ENCODE measurements at places on chromosomes 6 and 20. TPM values are rescaled to one million over a fixed set of nuclear protein-coding genes. Genes with fewer than 3 reads are reported as not detected.

DNA sequence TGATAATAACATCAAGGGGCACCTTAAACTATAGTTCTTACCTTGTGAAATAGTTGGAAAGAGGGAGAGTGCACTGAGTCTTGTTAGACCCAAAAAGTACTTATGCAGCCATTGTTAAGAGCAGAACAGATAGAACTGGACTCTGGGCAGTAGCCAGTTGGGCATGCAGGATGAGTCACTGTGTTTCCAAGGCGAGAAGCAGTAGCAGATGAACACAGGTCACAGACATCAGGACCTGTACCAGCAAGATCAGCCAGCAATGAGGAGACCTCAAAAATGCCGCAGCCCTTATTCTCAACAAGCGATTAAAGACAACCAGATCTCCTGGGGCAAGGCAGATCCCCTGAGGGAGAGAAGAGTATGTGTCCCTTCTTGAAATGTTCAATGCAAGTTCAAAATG, 79.0 kb downstream of the SAMD3 start:
- peak; percentile 72 for DNase-seq

DNA sequence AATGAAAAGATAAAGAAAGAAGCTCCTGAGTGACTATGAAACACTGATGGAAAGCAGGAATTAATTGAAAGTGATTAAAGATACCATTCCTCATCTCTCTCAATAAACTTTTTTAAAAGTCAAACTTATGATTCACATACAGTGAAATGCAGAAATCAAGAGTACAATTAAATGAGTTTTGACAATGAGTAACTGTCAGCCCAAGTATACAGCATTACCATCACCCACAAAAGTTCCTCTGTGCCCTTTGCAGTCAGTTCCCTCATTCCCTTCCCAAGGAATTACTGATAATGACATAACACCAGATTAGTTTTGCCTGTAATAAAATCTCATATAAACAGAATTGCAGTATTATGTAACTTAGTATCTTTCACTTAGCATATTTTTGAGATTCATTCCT, 44.5 kb downstream of the ATG5 start:
- no peak for DNase-seq

DNA sequence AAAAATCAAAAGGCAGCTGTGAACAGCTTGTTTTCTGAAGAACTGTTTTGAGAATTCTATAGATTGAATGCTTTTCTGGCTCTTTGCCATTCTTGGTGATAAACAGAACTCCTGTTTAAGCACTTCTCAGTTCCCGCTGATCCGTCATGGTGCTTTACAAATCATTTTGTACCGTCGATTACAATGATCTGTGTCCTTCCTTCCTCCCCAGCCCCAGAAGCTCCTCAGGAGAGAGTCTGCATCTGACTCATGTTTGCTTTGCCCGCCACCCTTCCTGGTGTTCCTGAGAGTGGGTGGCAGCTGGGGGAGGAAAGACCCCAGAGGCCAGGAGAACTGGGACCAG, 538.6 kb upstream of the MARCKS start:
- DNase-seq = no peak

- DNase-seq = no peak
Observed at GRCh38 chr20:23414526-23415188, 6.6 kb downstream of the NAPB start.

DNA sequence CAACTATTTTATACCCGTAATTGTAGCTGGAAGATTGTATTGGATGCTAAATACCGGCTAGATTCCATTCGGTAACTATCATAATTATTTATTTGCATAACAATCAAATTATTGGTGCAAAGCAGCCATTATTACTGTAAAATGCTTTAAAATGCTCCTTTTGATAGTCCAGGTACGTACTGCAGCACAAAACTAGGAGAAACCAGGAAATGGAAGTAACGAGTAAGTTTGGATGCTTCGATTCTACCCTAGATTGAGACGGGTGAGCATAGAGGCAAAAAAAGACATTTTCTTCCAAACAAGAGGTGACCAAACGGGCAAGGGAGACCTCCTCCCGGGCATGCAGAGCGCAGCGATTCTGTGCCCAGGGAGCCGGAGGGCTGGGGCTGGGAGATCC, 469 bp upstream of the XRN2 start:
- no peak for DNase-seq

DNA sequence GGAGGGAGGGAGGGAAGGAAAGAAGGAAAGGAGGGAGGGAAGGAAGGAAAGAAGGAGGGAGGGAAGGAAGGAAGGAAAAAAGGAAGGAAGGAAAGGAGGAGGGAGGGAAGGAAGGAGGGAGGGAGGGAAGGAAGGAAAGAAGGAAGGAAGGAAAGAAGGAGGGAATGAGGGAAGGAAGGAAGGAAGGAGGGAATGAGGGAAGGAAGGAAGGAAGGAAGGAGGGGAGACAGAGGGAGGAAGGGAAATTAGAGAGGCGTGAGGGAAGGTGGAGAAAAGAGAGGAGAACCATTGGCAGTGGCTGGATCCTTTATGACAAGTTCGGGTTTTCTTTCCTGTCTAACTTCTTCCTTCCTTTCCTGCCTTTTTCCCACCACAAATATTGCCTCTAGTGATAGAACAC, 22.3 kb upstream of the SUPT3H start:
- no peak for DNase-seq

DNA sequence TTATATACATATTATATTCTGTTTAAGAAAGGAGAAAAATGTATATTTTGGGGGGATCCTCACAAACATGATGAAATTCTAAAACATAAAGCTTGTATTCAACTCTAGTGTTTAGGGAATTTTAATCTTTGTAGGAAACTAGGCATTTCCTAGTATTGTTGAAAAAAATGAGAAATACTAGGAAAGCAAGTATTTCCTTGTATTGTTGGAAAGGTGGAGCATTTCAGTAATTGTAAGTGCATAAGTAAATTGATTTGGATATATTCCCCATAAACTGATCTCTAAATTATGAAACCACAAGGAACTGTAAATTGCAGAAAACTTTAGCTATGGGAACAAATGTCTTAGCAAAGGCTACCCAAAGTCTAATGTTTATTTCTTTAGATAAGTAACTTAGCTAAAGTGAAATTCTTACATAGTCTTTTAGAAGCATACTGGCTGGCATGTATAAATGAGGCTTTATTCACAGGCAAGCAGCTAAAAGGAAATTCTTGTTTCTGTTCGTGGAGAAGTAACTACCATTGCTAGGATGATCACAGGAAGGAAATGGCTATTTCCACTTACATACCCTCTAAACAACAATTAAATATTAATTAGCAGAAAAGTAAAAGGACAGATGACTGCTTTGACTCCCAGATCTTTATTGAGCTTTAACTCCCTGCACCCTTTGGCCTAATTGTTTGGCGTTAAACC, 19.9 kb upstream of the NRN1 start:
- no peak for DNase-seq

GRCh38 chr6:20919677-20920385, 385.6 kb downstream of the CDKAL1 start:
- DNase-seq = no peak

- DNase-seq = no peak
Observed at GRCh38 chr6:127608554-127609270, 31.7 kb downstream of the C6orf58 start.

DNA sequence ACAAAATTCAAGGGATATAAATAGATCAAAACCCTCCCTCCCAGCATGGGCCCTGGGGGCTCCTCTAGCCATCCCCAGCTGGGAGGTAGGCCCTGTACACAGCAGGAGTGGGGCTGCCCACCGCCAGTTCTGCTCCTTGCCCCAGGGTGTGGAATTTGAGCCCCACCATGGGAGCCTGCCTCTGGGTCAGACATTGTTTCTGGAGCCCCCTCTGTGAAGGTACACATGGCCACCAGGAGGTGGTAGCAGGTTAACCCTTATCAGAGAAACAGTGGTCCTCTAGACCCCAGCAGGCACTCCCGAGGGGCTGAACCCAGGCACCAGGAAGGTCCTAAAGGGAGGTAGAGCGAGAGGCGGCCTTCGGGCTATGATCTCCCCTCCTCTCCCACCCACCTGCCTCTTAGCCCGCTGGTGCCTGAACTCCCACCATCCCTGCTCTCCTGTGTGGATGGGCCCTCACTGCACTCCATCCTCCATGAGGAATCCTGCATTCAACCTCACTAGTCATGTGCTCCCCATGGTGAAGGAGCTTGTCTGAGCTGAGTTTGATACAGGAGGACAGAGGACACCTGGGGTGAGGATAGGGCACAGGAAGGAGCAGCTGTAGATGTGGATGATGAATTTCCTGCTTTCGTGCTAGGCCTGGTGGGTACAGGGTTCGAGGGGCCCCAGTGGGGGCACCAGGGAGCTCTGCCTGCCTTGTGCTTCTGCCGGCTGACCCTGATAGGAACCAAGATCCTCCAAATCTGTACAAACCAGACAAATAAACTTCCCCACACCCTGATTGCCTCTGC, 114.9 kb downstream of the GRM4 start:
- DNase-seq = no peak

DNA sequence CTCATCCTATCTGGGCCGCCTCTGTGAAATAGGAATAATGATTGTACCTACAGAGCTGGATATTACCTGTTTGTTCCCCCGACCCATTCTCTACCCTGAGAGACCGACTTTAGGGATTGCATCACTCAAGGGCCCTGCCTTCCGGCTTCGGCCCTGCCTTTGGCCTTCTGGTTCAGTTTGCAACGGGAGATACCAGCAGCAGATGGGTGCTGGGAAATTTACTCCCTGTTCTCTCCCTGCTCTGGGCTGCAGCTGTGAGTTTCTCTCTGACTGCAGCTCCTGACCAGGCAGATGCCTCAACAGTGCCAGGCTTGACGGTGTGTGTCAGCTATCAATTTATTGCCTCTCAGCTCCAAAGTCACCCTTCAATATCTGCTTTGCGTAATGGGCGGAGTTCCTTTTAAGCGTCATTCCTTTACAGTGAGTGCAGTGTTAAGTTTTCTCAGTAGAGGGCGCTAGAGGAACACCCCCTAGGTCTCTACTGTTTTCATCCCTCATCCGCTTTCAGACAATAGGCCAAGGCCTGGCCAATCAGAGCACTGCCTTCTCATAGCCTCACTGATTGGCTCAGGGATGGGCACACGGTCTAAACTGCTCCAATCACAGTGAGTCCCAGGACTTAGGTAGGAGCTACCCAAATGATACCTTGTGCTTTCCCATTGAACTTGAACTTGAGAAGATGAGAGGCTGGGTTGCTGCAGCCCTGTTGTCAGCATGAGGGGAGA, 30.0 kb downstream of the KCNG1 start:
- DNase-seq = peak; percentile 36

GRCh38 chr6:168035098-168035660, 37.7 kb downstream of the KIF25 start:
- peak; percentile 54 for DNase-seq

GRCh38 chr6:113595911-113596376, 261.2 kb upstream of the MARCKS start:
- peak; percentile 15 for DNase-seq

- no peak for DNase-seq
Observed at GRCh38 chr6:20353134-20353533, 48.5 kb upstream of the E2F3 start.

DNA sequence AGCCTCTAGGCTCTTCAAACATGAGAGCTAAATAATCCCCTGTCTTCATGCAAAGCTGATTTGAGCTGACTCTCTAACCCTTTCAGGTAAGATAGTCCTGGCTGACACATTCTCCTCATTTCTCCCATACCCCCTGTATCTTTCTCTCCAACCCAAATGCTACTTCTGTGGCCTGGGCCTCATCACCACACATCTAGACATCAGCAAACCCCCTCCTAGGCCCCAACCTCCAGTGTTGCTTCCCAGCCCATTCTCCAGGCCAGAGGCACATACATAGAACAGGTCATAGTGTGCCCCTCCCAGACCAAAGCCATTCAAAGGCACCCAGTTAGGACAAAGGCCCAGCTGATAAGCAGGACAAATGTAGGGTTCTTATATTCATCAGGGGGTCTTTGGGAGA, 84.9 kb downstream of the ANKRD60 start:
- no peak for DNase-seq

The WFDC5 gene
- total RNA-seq = not detected

The FAM162B gene
- total RNA-seq = not detected

The FNDC1 gene
- total RNA-seq = not detected

The PPP1R16B gene
- 0.15 TPM for total RNA-seq

The IPCEF1 gene
- 1.7 TPM for total RNA-seq

The ELOVL2 gene
- total RNA-seq = 0.05 TPM

The ANKRD6 gene
- 13.4 TPM for total RNA-seq

The C20orf202 gene
- not detected for total RNA-seq

The BACH2 gene
- 0.52 TPM for total RNA-seq

The MATN4 gene
- not detected for total RNA-seq

The TULP1 gene
- not detected for total RNA-seq

The SLC24A3 gene
- under 0.01 TPM for total RNA-seq
